ENCODE measurements at places on chromosomes 2 and 18. TPM values are rescaled to one million over a fixed set of nuclear protein-coding genes. Genes with fewer than 3 reads are reported as not detected.

The SFT2D3 gene
- polyA plus RNA-seq, result 1.4 TPM

- DNase-seq, result no peak
Observed at GRCh38 chr2:42853549-42854206, 61.3 kb upstream of the HAAO start.

DNA sequence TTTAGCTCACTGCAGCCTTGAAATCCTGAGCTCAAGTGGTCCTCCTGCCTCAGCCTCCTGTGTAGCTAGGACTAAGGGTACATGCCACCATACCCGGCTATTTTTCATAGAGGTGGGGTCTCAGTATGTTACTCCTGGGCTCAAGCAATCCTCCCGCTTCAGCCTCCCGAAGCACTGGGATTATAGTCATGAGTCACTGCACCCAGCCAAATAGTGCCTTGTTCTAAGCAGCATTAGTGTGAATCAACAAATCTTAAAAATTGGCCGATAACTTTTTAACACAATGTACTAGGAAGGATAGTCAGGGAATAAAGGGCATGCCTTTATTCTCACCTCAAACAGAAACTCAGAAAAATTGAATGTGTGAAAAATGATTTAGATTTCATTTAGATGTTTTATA lies 51.6 kb downstream of the XRCC5 start:
- DNase-seq, result no peak

DNA sequence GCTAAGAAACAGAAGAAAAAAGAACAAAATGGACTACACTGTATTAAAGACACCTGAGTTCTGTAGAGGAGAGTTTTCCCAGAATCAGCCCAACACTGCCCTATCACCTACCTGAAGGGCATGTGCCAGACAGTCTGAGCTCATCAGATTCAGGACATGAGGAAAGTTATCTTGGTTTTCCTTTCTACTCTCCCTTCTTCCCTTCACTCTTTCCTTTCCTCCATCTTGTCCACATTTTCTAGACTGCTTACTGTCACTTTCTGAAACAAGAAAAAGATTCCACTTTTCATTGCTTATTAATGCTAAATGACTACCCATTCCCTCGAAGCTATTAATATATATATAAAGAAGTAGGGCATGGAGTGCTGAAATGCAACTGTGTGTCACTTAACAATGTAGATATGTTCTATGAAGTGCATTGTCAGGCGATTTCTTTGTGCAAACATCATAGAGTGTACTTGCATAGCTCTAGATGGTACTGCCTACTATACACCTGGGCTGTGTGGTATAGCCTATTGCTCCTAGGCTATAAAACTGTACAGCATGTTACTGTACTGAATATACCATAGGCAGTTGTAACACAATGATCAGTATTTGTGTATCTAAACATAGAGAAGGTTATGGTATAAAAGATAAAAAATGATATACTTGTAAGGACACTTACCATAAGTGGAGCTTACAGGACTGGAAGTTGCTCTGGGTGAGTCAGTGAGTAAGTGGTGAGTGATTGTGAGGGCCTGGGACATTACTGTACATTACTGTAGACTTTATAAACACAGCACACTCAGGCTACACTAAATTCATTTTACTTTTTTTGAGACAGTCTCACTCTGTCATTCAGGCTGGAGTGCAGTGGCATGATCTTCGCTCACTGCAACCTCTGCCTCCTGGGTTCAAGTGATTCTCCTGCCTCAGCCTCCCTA lies 145.5 kb upstream of the ITGA6 start:
- no peak for DNase-seq

The TMEM185B gene
- polyA plus RNA-seq, result 17.9 TPM

Measured in naive thymus-derived CD4-positive, alpha-beta T cell (primary cell).